ENCODE measurements at places on chromosomes 2 and 18.

- H3K27me3 ChIP-seq: peaks cover 25% of the 10 kb centered on the region
- H3K36me3 ChIP-seq: no peaks in the 10 kb centered on the region
- DNase-seq: no peak
- H3K4me1 ChIP-seq: peaks cover 11% of the 10 kb centered on the region
- H3K4me3 ChIP-seq: no peak overlapping the region
Measured at GRCh38 chr2:705971-706511, 28.8 kb upstream of the TMEM18 start.

DNA sequence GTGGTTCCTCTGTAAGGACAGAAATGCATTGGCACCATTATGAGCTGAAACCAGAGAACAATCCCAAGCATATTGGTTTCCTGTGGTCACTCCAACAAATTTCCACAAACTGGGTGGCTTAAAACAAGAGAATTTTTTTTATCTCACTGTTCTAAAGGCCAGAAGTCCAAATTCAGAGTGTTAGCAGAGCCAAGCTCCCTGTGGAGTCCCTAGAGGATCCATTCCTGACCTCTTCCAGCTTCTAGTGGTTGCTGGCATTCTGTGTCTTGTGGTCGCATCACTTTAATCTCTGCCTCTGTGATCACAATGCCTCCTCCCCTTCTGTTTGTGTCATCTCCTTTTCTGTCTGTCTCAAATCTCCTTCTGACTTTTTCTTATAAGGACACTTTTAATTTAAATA is 380.3 kb downstream of the NYAP2 start:
- DNase-seq: no peak
- H3K4me3 ChIP-seq: no peak overlapping the region
- no peak overlapping the region for H3K27ac ChIP-seq
- no peaks in the 10 kb centered on the region for H3K4me1 ChIP-seq

- no peaks in the 10 kb centered on the region for H3K27me3 ChIP-seq
- H3K36me3 ChIP-seq: peaks cover 60% of the 10 kb centered on the region
- no peak for DNase-seq
- H3K4me3 ChIP-seq: no peak overlapping the region
Measured at GRCh38 chr2:224885291-224885690, 157.0 kb downstream of the DOCK10 start.

DNA sequence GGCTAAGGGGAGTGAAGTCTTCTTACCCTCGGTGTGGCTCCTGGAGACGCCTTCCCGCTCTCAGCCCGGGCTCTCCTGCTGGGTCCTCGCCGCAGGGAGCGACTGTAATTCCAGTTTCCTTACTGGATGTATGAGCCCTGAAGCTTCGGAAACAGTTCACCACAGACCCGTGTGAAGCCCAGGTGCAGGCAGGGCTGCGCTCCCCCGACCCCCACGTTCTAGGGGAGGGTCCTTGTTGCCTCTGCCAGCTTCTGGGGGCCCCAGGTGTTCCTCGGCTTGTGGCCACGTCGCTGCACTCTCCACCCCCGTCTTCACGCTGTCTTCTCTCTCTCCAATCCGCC is 5.1 kb upstream of the ASB1 start:
- no peaks in the 10 kb centered on the region for H3K27me3 ChIP-seq
- no peak overlapping the region for H3K27ac ChIP-seq
- H3K36me3 ChIP-seq: peaks cover 4% of the 10 kb centered on the region
- DNase-seq: no peak
- no peak overlapping the region for H3K4me3 ChIP-seq

- H3K4me3 ChIP-seq: peak overlapping the region; percentile 52
- peaks cover 11% of the 10 kb centered on the region for H3K4me1 ChIP-seq
- H3K27ac ChIP-seq: no peak overlapping the region
- no peak for DNase-seq
Measured at GRCh38 chr18:48974304-48975119, 23.7 kb upstream of the SMAD7 start.

GRCh38 chr2:134087371-134087921 is 166.4 kb upstream of the MGAT5 start:
- H3K36me3 ChIP-seq: no peaks in the 10 kb centered on the region
- H3K27ac ChIP-seq: no peak overlapping the region
- H3K27me3 ChIP-seq: peaks cover 29% of the 10 kb centered on the region
- no peak overlapping the region for H3K4me3 ChIP-seq
- no peak for DNase-seq

- H3K27me3 ChIP-seq: no peaks in the 10 kb centered on the region
- H3K27ac ChIP-seq: no peak overlapping the region
- no peak for DNase-seq
- no peak overlapping the region for H3K4me3 ChIP-seq
- no peaks in the 10 kb centered on the region for H3K4me1 ChIP-seq
Measured at GRCh38 chr2:40606862-40607261, 155.0 kb upstream of the SLC8A1 start.

GRCh38 chr2:209529579-209529978 is 105.7 kb downstream of the MAP2 start:
- no peak for DNase-seq
- no peak overlapping the region for H3K4me3 ChIP-seq
- no peaks in the 10 kb centered on the region for H3K36me3 ChIP-seq
- H3K27ac ChIP-seq: no peak overlapping the region

DNA sequence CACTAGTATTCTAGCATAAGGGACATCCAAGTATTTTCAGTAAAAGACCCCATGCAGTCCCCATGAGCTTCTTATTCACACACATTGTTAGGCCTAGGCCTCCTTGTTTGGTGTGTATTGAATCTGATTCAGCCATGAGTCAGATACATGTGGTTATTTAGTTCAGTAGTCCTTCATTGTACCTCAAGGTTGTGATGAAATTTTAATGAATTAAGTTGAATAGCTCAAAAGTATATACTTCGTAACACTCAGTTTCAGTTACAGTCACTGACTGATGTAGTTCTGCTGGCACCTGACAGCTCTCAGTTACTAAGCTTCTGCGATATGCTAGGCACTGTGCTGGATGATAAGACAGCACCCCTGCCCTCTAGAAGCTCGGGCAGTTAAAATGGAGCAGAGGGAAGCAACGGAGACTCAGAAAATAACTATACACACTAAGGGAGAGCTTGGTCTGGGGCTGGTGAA is 86.4 kb downstream of the XRCC5 start:
- H3K4me3 ChIP-seq: no peak overlapping the region
- H3K27me3 ChIP-seq: no peaks in the 10 kb centered on the region
- peak overlapping the region; percentile 96 for H3K27ac ChIP-seq
- H3K36me3 ChIP-seq: peaks cover 84% of the 10 kb centered on the region

- no peaks in the 10 kb centered on the region for H3K4me1 ChIP-seq
- H3K27ac ChIP-seq: no peak overlapping the region
- DNase-seq: no peak
- H3K27me3 ChIP-seq: peaks cover 19% of the 10 kb centered on the region
Measured at GRCh38 chr2:86313341-86313740, 24.1 kb downstream of the REEP1 start.

GRCh38 chr2:9260464-9260918 is 53.9 kb downstream of the ASAP2 start:
- peaks cover 30% of the 10 kb centered on the region for H3K27me3 ChIP-seq
- no peak overlapping the region for H3K4me3 ChIP-seq
- DNase-seq: no peak
- H3K4me1 ChIP-seq: no peaks in the 10 kb centered on the region

DNA sequence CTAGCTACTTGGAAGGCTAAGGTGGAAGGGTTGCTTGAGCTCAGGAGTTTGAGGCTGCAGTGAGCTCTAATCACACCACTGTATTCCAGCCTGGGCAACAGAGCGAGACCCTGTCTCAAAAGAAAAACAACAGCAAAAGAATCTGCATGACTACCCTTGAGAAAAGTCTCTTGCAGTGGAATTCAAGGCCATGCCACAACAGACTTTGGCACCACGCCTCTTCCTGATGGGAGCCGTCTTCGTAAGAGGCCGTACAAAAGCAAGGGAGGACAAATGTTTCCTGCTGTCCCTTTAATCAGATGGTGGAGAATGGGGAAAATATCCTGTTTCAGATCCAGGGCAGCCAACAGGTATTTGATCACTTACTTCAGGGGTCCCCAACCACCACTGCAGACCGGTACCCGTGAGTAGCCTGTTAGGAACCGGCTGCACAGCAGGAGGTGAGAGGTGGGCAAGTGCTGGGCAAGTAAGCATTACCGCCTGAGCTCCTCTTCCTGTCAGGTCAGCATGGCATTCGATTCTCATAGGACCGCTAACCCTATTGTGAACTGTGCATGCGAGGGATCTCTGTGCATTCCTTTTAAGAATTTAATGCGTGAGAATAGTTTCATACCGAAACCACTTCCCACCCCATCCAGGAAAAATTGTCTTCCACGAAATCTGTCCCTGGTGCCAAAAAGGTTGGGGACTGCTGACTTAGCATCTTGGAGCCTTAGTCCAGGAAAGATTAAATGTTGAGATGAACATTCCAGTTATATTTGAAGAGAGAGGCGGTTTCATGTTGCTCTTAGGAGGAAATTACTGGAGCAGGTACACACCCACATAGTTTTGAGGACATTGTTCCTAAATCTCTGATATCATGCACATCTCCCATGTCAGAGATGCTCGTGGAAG is 94.4 kb upstream of the XPO1 start:
- H3K4me3 ChIP-seq: no peak overlapping the region
- DNase-seq: no peak
- H3K4me1 ChIP-seq: no peaks in the 10 kb centered on the region
- no peak overlapping the region for H3K27ac ChIP-seq

DNA sequence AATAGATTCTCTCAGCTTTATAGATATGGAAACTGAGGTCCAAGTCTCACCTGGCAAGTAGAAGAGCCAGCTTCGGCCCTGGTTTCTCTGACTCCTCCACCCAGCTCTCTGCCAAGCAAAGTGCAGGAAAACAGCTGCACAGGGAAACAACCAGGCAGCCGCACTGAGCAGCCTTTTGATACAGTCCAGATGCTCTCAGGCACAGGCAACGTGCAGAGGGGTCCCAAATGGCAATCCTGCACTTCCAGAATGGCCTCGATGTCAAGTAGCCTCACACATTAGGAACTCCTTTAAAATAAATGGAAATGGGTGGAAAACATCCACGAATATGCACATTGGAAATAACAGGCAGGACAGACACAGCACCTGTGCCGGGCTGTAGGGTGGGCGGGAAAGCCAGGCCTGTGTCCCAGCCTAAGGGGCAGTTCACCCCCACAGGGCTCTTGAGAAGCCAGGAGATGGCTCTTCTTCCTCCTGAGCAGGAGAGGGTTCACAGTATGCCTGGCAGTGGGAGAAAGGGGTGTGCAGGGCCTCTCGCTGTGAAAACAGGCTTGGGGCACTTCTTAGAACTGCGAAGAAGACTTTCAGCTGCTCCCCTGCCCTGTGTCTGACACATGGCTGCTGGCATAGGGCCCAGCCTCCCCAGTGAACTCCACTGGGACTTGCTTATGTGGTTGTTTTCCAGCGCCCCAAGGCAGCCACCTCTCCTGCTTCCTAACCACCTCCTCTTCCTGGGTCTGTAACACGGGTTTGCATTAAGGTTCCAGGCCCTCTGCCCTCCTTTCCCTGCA is 63.9 kb upstream of the TUBA3E start:
- H3K36me3 ChIP-seq: no peaks in the 10 kb centered on the region
- H3K27me3 ChIP-seq: peaks cover 59% of the 10 kb centered on the region
- H3K27ac ChIP-seq: no peak overlapping the region
- no peaks in the 10 kb centered on the region for H3K4me1 ChIP-seq
- H3K4me3 ChIP-seq: no peak overlapping the region

DNA sequence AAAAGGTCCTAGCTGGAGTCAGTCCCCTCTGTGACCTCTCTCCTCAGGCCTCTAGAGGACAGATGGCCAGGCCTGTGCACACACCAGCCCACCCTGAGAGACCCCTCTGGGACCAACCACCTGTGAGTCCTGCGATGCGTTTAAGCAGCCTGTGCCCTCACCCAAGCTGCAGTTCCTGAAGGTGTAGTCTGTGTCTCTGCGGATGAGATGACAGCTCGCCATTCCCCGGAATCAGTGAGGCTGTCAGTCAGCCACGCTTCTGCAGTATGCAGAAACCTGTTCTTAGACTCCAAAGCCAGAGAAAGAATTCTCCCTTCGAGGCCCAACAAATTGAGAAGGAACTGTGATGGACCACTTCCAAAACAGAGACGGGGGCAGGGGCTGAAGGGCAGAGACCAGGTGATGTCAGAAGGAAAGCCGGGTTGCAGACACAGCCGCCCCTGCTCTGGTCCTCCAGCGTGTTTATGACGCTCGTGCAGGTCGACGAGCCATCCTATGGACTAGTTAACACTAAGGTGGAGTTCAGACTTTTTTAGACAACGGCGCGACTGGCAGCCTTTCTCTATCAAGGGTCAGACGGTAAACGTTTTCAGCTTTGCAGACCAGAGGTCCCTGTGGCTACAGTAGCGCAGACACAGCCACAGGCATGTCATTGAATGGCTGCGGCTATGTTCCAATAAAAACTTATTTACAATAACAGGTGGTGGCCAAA is 10.2 kb downstream of the MTERF4 start:
- no peak overlapping the region for H3K27ac ChIP-seq
- H3K4me1 ChIP-seq: peaks cover 30% of the 10 kb centered on the region
- no peak overlapping the region for H3K4me3 ChIP-seq
- H3K36me3 ChIP-seq: peaks cover 49% of the 10 kb centered on the region
- H3K27me3 ChIP-seq: no peaks in the 10 kb centered on the region

DNA sequence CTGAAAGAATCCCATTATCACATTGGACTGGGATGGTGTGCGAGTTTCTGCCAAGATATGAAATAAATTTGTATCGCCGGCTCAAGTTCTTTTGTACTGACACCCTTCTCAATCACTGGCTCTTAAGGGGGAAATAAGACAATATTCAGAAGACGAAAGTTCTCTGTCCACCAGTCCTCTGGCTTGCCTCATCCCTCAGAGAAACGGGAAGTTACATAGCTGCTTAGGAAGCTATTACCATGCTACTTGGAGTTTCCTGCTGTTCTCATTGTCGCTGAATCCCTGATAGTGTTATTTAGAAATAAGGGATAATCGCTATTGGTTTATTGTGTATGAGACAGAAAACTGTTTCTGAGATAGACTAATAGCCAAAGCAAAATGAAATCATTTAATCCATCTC is 205.0 kb upstream of the ZNF521 start:
- DNase-seq: no peak
- no peak overlapping the region for H3K27ac ChIP-seq
- no peaks in the 10 kb centered on the region for H3K36me3 ChIP-seq
- no peaks in the 10 kb centered on the region for H3K4me1 ChIP-seq

DNA sequence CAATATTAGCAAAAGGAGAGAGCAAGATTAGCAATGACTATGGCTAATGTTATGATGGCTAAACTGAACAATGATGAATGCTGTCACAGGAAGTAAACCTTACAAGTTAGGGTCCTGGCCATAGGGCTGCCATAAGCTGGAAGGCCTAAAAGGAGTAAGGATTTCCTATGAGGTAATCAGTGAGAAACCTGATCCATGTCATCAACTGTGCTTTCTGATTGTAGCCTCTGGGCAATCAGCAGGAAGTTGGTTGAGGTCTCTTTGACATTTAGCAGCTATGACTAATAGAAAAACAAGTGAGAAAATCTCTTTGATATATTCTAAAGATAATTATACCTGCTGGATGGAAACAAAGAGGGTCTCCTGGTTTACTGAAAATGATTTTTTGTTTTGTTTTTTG is 193.0 kb downstream of the RAB3GAP1 start:
- no peak overlapping the region for H3K27ac ChIP-seq
- no peak overlapping the region for H3K4me3 ChIP-seq
- DNase-seq: no peak
- H3K36me3 ChIP-seq: no peaks in the 10 kb centered on the region
